BJ (cell line): ENCODE measurements at places on chromosomes 7 and 10. TPM values are rescaled to one million over a fixed set of nuclear protein-coding genes. Genes with fewer than 3 reads are reported as not detected.

The CDNF gene
- 1.0 and 1.1 TPM in 2 replicates for polyA plus RNA-seq

DNA sequence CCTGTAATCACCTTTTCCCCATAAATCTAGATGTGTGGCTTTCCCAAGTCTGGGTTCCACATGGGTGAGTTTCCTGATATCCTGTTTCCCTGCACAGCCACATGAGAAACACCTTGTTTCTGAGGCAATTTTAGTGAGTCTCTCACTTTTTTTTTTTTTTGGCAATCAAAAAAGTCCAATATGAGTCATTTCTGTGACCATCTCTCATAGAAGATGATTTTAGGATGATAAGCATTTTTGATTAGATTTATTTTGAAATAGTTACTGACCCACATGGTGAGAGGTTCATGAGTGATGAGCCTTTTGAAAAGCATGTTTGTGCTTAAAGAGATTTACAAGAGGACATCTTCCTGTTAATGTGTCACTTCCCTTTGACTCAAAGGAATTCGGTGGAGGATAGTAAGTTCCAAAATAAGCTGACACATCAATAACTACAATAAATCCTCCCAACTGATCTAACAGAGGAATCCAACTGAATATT is 464.0 kb downstream of the INHBA start:
- DNase-seq = peak; percentile 56

- DNase-seq = no peak
Observed at GRCh38 chr7:146106319-146106718, 10.3 kb upstream of the CNTNAP2 start.

GRCh38 chr7:137703291-137704010 is 143.3 kb downstream of the DGKI start:
- DNase-seq = peak; percentile 71

- no peak for DNase-seq
Observed at GRCh38 chr10:543131-543530, 146.3 kb downstream of the DIP2C start.

- DNase-seq = peak; percentile 46
Observed at GRCh38 chr10:72503241-72503640, 122.6 kb downstream of the MICU1 start.

DNA sequence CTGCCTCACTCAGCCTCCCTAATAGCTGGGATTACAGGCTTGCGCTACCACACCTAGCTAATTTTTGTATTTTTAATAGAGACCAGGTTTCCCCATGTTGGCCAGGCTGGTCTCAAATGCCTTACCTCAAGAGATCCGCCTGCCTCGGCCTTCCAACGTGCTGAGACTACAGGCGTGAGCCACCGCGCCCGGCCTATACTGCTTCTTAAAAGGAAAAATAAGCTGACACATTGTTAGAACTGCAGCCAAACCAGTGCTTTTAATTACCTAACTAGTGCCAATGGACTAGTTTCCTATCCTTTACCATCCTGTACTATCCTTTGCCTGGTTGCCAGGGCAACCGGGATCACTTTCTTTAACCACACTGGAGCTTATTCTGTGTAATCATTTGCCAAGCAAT is 108.0 kb downstream of the LRRTM3 start:
- DNase-seq = no peak

GRCh38 chr7:42522227-42522991 is 285.4 kb upstream of the GLI3 start:
- no peak for DNase-seq

- no peak for DNase-seq
Observed at GRCh38 chr10:128734161-128734560, 607.9 kb upstream of the MKI67 start.
